ENCODE measurements at places on chromosomes 7 and 10. TPM values are rescaled to one million over a fixed set of nuclear protein-coding genes. Genes with fewer than 3 reads are reported as not detected.

DENND2A gene
- 9.6 TPM for total RNA-seq

TRPV6 gene
- total RNA-seq: 0.32 TPM

- no peak overlapping the region for H3K27ac ChIP-seq
- no peak overlapping the region for H3K4me3 ChIP-seq
- H3K36me3 ChIP-seq: no peaks in the 10 kb centered on the region
- H3K4me1 ChIP-seq: no peaks in the 10 kb centered on the region
Measured at GRCh38 chr7:132723506-132724081, 147.3 kb upstream of the PLXNA4 start.

- DNase-seq: no peak
- no peaks in the 10 kb centered on the region for H3K27me3 ChIP-seq
- peaks cover 64% of the 10 kb centered on the region for H3K4me1 ChIP-seq
- no peak overlapping the region for H3K4me3 ChIP-seq
- H3K27ac ChIP-seq: no peak overlapping the region
Measured at GRCh38 chr7:137983323-137984008, 18.4 kb downstream of the CREB3L2 start.

DNA sequence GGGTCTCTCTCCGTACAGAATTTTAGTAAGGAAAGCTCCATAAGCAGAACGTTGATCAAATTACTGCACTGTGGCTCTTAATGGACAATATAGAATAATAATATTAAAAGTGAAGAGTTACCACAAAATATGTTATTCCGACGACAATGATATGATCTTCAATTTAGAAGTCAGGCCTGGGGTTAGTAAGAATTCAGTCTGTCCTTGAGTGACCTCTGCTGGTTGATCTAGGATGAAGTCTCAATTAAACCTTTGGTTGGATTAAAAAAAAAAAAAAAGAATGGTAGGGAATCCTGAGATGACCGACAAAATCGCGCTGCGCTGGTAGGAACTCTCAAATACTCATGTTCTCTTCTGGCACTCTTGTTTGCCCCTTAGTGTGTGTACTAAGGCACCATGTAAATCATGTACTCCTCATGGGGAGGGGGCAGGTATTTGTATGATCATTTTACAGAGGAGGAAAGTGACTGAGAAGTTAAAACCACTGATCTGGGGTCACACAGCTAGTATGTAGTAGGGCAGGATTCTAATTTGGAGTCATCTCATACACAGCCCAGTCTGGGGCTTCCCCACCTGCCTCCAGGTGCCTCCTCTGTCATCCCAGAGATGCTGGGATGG is 161.3 kb upstream of the NPVF start:
- no peaks in the 10 kb centered on the region for H3K36me3 ChIP-seq
- no peaks in the 10 kb centered on the region for H3K27me3 ChIP-seq
- no peak overlapping the region for H3K4me3 ChIP-seq
- no peak for DNase-seq
- no peaks in the 10 kb centered on the region for H3K4me1 ChIP-seq

- no peak for DNase-seq
- no peaks in the 10 kb centered on the region for H3K36me3 ChIP-seq
- H3K4me3 ChIP-seq: no peak overlapping the region
- H3K4me1 ChIP-seq: no peaks in the 10 kb centered on the region
- H3K27ac ChIP-seq: no peak overlapping the region
Measured at GRCh38 chr10:116444527-116445142, 17.0 kb downstream of the PNLIPRP3 start.

DNA sequence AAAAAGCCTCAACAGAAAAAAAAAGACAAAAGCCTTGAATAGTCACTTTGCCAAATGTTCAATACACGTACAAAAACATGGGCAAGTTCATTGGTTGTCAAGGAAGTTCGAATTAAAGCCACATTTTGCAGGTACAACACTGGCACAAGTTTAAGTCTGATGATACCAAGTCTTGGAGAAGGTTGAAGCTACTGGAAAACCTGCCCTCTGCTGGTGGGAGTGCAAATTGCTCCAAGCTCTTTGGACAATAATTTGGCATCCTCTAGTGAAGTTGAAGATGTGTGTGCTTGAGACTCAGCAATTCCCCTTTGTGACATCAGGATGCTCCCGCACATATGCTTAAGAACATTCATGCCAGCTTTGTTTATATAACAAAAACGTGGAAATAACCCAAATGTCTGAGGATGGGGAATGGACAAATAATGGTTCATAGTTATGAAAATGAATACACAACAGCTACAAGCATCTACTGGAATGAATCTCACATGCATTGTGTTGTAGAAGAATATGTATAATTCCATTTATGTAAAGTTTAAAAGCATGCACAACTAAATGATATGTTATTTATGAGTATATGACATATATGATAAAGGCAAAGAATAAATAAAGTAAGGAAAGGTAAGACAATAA is 120.0 kb upstream of the PLPP4 start:
- DNase-seq: no peak
- no peak overlapping the region for H3K4me3 ChIP-seq
- no peaks in the 10 kb centered on the region for H3K27me3 ChIP-seq
- H3K36me3 ChIP-seq: no peaks in the 10 kb centered on the region
